Head of caudate nucleus (tissue), 42 donors: ENCODE measurements at places on chromosomes 2 and 18.

GRCh38 chr2:190657474-190658255, 8.8 kb downstream of the NAB1 start:
- no peak for DNase-seq

- no peak for DNase-seq
Measured at GRCh38 chr18:65659912-65660311, 90.9 kb upstream of the CDH7 start.

GRCh38 chr2:41691561-41691960, 356.3 kb upstream of the PKDCC start:
- DNase-seq, result no peak

- no peak for DNase-seq
Measured at GRCh38 chr2:235512699-235513053, 18.8 kb downstream of the AGAP1 start.

GRCh38 chr2:219073413-219074129, 12.8 kb upstream of the IHH start:
- peak; percentile 18 for DNase-seq

DNA sequence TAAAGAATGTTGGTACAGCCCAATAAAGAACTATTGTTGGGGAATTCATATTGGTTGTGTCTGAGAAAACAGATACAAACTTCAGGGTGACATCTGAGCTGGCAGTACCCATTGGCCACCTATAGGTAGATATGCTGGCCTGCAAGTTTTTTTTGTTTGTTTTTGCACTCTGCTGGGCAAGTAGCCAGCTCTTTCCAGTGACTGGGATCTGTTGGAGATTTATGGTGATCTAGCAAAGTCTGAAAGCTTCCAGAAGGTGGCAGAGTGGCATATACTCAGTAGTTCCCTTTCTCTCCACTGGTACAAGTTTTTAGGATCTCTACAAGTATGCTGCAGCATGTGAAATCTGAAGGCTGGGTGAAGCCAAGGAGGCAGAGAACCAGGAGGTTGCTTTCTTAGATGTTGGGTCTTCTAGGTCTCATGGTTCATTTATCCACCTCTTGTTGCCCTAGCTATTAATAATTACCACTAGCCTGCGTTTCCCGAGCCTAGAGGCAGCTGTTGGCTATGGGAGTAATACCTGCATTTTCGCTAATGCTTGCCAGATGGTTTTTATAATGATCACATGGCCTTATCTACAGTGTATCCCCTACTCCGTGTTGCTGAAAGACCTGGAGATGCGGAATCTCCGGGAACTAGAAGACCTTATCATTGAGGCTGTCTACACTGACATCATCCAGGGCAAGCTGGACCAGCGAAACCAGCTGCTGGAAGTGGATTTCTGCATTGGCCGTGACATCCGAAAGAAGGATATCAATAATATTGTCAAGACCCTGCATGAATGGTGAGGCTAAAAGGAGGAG, 9.5 kb downstream of the COPS7B start:
- no peak for DNase-seq

DNA sequence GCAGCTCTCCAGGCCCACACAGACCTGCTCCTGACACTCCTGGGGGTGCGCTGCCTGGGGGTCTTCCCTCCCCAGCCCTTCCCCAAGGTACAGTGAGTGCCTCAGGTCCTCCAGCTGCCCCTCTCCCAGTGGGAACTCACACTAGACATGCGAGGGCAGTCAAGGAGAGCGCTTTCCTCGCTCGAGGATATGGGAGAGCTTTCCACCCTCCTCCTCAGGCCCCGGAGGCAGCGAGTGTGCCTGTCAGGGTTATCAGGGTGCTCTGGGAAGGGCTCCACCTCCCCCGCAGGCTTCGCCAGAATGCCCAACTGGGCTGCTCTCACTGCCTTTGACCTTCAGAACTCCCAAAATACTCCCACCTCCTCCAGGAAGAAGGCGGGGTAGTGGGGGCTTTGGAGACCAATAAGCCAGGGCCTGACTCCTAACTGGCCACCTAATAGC, 85.7 kb upstream of the LAPTM4A start:
- no peak for DNase-seq

- DNase-seq, result peak; percentile 22
Measured at GRCh38 chr2:13006829-13007717, 290.3 kb downstream of the TRIB2 start.

- DNase-seq, result no peak
Measured at GRCh38 chr2:213491376-213491775, 207.1 kb downstream of the SPAG16 start.

- peak; percentile 26 for DNase-seq
Measured at GRCh38 chr2:70995426-70995729, 705 bp upstream of the TEX261 start.

DNA sequence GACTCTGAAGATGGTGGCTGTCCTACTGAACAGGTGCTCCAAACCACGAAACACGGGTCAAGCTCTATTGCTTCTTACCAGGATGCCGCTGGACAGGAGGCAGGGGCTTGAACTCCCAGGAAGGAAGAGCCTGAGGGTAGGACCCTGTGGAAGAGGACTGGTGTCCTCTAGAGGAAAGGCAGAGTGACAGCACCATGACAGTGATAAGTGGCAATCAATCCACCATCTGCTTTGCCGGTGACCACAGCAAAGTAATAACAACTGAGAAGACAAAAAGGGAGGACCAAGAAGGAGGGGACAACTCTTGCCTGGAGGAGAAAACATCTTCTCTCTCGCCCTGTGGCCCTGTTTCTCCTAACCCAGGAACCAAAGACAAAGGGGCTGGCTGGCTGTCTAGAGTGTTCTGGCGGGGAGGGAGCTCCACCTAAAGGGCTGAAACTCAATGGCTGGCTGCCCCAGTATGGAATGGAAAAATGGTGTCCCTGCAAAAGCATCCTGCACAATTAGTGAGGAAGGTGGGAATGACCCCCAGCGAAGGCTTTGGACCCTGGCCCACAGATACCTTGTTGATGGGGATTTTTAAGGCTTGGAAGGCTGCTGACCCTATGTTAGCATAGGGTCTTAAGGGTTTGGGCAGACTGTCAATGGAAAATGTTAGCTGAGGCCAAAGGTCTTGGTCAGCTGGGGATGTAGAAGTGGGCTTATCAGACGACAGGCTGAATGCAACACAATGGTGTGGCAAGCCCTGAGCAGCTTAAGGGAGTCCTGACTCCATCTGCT, 35.4 kb downstream of the PROC start:
- no peak for DNase-seq

DNA sequence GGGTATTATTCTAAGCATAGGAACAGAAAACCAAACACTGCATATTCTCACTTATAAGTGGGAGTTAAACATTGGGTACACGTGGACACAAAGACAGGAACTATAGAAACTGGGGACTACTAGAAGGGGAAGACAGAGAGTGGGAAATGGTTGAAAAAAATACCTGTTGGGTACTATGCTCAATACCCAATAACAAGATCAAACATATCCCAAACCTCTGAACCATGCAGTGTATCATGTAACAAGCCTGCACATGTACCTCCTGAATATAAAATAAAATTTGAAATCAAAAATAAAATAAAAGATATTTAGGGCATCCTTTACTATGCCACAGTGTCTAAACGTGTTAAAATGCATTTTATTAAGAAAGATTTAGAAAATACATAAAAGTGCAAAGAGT, 221.0 kb upstream of the TFPI start:
- DNase-seq, result no peak

DNA sequence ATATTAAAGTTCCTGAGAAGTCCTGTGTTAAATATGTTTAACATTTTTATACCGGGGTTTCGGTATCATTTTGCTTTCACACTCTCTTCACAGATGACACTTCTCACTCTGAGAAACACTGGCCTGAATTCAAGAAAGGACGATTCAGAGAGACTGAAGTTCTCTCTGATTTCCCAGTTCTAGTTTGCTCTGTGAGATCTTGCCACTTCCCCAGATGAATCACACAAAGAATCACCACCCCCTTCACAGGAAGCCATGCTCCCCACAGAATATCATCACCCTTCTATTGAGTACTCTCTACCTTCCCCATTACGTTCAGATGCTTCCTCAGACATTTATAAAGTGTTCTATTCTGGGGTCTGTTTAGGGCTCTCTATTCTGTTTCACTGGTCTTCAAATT, 16.1 kb upstream of the CD207 start:
- no peak for DNase-seq

DNA sequence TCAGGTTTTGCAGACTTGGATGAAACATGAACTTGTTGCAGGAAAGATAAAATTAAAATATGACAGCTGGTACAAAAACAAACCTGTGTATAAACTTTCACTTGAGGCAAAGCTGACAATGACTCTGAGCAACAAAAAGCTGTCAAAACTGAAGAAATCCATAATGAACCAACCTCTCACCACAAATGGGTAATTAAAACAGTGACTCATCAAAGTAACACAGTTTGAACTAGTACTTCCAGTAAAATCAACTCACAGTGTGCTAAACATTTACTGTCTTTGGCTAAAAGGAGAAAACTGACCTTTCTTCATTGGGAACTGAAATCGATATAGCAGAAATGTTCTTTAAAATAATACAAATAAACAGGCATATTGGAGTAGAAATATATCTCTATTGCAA, 209.7 kb downstream of the WDPCP start:
- no peak for DNase-seq

- no peak for DNase-seq
Measured at GRCh38 chr2:192026825-192027120, 168.0 kb downstream of the TMEFF2 start.

DNA sequence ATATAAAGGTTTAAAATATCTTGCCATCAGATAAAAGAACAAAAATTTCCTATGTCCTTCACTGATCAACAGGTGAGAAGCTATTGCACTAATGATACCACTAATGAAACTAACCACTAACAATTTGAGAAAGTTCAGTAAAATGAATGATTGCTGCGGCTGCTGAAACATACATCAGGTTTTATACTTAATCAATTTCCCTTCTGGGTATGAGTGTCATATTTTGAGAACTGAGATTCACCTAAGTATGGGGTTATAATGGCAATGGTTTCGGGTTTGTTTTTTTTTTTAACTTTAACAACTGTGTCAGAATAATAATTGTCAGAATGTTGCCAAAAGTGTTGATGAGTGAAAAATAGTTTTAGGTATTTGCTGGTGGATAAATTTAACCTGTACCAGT, 151.3 kb upstream of the SLC39A10 start:
- no peak for DNase-seq

DNA sequence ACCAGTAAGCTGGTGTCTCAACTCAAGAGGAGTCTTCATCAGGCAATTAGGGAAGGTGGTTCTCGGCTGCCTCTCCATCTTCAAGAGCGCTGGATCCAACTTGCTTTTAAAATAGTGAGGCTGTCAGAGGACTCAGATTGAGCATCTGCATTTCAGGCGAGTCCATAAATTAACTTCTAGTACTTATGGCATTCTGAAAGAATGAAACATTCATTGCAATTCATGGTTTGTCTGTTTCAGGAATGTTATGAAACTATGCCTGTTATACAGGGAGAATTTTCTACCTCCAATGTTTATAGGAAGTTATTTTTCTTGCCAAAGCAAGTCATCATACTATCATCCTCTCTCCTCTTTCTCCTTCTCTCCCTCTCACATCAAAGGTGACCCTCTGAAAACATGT, 883.2 kb downstream of the SLC4A3 start:
- no peak for DNase-seq

GRCh38 chr2:6770006-6770405, 95.7 kb downstream of the CMPK2 start:
- no peak for DNase-seq

DNA sequence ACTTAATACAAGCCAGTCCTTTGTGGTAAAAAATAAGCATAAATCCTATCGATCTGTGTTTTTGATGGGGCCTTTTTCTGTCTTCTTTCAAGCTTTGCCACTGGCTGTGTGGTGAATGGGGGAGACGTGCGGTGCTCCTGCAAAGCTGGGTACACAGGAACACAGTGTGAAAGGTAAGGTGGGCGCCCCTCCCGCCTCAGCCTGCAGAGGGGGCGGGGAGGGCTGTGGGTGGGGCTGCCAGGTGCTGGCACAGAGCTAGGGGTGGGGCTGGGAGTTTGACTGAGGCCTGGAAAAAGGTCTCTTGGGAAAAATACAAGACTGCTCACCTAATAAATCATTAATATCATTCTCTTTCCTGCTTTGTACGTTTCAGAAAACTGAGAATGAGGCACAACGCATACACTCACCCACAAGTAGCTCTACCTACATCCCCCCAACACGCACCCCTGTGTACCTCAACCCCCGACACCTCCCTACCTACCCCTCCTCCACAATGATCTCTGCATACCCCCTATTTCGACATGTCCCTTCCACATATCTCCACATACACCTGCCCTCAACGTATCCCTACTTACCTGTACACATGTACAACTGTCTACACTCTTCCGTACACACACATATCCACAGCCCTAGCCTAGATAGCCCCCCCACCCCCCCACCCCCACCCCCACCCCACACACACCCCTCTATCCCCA, 129.7 kb upstream of the TTC39C start:
- DNase-seq, result no peak

- DNase-seq, result no peak
Measured at GRCh38 chr2:42435628-42436027, 58.2 kb downstream of the KCNG3 start.

- DNase-seq, result no peak
Measured at GRCh38 chr2:36584148-36584794, 13.7 kb downstream of the FEZ2 start.

DNA sequence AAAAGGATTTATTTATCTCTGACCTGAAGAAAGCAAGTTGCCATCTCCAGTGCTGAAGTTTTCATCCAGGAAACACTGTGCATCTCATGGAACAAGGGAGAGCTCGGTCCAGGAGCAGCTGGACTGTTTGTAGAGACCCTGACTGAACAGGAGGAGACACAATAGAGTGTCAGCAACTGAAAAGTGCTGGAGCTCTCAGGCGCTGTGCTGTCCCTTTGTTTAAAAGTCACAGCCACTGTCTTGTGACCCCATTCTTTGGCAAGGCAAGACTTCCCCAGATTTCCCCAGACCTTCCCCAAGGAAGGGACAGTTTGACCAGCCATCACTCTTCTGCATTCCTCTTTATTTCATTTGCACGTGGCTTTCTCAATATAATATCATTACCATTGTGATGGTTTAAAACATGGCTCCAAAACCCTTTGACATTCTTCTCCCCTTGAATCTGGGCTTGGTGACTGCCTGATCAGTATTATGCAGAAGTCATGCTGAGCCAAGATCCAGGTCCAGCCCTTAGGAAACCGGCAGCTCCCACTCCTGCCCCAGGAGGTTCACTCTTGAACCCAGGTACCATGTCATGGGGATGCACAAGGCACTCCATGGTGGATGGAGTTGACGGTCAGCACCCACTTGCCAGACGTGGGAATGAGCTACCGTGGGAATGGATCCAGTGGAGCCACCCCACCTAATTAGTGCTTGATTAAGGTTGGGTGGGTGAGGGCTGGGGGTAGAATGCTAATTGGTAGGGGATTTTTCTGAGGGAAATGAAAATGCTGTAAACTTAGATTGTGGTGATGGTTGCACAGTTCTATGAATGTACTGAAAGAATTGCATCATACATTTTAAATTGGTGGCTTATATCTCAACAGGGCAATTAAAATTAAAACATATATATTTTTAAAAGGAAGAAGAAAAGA, 497.9 kb upstream of the RAB6C start:
- no peak for DNase-seq

- no peak for DNase-seq
Measured at GRCh38 chr2:45210462-45211195, 201.4 kb upstream of the SIX2 start.
